IMR-90 (cell line): ENCODE measurements at places on chromosomes 11 and 22. TPM values are rescaled to one million over a fixed set of nuclear protein-coding genes. Genes with fewer than 3 reads are reported as not detected.

SMTNL1 gene
- polyA plus RNA-seq, result not detected in 2 replicates

MAJIN gene
- polyA plus RNA-seq, result not detected in 2 replicates

INS gene
- polyA plus RNA-seq, result not detected in 2 replicates

MGAT3 gene
- polyA plus RNA-seq, result 1.1 TPM in 2 replicates

DNA sequence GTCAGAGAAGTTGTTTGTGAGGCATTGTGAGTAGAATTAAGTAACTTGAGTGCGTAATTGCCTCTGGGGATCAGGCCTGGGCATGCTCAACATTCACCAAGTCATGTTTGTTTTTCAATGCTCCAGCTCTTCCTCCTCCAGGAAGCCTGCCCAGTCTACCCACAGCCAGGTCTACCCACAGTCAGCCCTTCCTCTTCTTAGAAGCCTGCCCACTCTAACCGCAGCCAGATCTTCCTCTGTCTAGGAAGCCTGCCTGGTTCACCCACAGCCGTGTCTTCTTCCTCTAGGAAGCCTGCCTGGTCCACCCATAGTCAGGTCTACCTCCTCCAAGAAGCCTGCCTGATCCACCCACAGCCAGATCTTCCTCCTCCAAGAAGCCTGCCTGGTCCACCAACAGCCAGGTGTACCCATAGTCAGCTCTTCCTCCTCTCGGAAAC lies 25.0 kb downstream of the LRP5 start:
- no peak for DNase-seq

GRCh38 chr11:126716456-126717083 lies 284.0 kb downstream of the KIRREL3 start:
- peak; percentile 43 for DNase-seq

- DNase-seq, result peak; percentile 40
Observed at GRCh38 chr11:74284466-74284865, 27.0 kb downstream of the P4HA3 start.

- peak; percentile 45 for DNase-seq
Observed at GRCh38 chr11:132838627-132839026, 693.7 kb downstream of the OPCML start.

- no peak for DNase-seq
Observed at GRCh38 chr11:30206249-30206996, 24.4 kb upstream of the FSHB start.

DNA sequence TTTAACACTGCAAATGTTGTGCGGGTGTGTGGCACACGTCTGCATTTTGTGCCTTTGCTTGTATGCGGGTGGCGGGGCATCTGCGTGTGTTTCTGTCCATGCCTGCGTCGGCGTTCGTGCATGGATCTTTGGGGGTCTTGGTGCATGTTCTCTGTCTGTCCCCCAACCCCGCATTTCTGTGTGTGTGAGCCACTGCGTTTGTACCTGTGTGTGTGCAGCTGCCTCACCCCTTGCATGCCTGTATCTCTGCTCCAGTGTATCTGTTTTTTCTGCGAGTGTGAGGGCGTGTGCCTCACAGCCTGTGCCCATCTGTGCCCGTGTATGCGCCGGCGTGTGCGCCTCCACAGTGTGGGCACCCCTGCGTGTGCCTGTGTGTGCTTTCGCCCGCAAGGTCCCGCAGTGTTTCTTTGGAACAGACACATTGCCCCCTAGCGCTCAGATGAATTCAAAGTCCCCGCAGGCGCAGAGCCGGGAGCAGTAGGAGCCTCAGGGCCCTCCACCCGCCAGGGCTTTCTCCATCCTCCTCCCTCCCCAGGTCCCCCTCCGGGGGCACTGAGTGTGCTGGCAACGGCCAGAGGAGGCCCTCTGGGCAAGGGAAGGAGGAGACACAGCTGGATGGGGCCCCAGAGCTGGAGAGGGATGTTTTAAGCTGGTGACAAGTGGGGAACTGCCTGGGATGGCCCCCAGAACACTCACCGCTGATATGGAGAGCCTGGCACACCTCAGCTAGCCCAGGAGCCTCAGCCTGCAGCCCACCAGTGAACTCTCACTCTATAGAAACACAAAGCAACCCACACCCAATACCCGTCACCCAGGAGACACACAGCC lies 3.1 kb upstream of the MN1 start:
- DNase-seq, result peak; percentile 64

DNA sequence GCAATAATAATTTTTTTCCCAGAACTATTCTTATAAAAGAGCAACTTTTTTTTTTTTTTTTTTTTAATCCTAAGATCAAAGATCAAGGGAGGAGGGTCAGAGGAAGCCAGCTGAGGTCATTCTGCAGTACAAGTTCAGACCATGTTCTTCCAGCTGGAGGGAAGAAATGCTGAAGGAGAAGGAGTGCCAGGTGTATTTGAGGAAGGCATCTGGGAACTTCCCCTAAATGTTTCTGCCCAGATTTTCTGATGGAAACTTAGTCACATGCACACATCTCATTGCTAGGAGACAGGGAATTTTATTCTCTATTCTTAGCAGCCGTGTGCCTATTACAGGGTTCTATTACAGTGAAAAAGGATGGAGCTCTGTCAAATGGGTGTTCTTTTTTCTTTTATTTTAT lies 208.4 kb downstream of the ARHGAP42 start:
- no peak for DNase-seq

GRCh38 chr11:2516276-2517015 lies 71.6 kb downstream of the KCNQ1 start:
- DNase-seq, result no peak

DNA sequence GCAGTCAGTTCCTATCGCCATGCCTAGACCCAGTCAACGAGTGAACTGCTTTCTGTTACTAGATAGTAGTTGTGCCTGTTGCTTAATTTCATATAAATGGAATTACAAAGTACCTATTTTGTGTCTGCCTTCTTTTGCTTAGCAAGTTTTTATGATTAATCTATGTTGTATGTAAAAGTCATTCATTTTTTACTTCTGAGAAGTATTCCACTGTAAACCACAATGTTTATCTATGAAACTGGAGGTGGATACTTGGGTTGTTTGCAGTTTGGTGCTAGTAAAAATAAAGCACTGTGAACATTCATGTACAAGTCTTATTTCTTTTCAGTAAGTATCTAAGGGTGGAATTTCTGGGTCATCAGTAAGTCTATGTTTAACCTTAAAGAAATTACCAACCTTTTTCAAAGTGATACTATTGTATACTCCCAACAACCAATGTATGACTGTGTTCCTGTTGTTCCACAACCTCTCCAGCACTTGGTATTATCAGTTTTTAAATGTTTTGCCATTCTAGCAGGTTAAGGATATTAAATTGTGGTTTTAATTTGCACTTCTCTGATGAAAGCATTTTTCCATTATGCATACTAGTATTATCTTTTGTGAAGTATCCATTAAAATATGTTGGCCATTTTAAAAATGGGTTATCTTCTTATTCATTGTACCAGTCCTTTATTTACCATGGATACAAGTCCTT lies 68.2 kb downstream of the DNAJC24 start:
- DNase-seq, result peak; percentile 84

GRCh38 chr11:121144723-121145122 lies 43.7 kb downstream of the TECTA start:
- no peak for DNase-seq
